CD4-positive, alpha-beta memory T cell (primary cell): ENCODE measurements at places on chromosomes 7 and 10.

- no peak for DNase-seq
These were observed 58.0 kb downstream of the STK31 start for GRCh38 chr7:23768022-23768421.

GRCh38 chr7:46207931-46208634 is 287.0 kb upstream of the IGFBP3 start:
- DNase-seq = no peak

DNA sequence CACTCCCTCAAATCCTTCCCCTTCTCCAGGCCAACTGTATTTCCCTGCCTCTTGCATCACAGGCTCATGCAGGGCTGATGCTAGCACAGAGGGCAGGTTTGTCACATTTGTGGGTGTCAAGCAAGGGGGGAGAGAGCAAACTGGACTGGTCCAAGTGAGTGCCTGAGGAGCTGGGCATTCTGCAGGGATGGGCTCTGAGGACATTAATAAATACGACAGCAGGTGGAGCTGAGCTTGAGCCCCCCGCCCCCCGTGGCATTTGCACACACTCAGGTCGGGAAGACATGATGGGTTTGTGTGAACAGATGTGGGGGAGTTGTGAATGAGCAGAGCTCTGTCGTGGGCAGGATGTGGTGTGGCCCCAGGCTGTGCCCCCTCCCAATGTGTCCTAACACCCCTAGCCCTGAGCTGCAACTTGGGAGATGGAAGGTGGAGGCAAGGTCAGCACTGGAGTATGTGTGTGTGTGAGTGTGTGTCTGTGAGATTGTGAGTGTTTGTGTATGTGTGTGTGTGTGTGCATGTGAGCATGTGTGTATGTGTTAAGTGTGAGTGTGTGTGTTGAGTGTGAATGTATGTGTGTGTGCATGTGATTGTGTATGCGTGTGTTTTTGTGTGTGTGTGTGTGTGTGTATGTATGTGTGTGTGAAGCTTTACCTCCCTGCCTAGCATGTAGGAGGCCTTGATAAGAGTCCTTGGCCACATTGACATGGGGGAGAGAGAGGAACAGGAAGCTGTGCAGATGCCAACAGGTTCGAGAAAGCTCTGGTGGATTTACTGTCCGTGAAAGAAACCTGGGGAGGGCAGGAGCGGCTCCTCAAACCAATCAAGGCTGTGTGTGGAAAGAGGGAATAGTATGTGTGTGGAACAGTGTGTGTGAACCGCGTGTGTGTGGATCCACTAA is 9.1 kb downstream of the RASSF4 start:
- DNase-seq = no peak

GRCh38 chr7:29765490-29765889 is 40.8 kb upstream of the WIPF3 start:
- DNase-seq = no peak

DNA sequence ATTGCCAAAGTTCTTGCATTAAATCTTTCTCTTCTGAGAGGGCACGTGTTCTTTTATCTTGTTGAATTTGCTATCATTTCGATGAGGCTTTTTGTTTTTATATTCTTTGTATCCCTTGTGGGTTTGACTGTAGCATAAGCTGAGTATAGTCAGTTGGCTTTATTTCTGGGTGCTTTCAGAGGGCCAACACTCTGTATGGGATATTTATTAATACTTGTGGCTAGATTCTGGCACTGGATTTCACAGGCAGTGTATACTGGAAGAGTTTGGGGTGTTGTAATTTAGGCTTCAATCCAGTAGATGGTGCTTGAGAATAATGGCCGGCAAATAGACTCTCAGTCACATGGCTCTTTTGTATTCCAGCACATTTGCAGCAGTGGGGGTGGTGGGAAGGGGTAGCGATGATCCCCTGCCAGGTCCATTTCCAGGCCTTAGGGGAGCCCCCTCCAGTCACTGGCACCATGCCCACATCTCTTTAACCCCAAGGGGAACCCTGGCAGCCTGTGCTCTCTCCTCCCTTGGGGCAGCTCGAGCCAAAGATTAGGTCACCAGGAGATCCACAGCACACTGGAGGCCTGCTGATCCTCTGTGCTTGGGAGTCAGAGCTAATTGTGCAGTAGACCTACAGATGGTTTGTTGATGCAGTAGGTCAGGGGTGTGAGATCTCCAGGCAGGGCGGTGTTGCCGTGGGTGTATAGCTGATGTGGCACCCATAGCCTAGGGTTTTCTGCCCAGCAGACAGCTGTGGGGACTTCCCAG is 81.8 kb downstream of the PTPN20 start:
- no peak for DNase-seq

DNA sequence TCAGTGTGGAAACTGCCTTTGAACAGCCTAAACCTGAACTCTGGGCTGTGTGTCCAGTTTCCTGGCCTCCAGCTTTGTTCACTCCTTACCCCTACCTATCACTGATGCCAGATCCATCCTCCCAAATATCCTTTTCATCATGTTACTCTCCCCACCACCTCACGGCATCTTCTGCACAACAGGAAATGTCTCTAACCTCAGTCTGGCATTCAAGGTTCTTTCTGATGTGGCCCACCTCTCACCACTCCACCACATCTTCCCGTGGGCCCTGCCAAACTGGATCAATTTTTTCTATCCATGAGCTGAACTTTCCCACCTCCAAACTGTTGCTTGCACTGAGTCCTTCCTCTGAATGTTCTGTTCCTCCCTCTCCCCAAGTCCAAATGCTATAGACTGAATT is 35.8 kb upstream of the MAP3K8 start:
- peak; percentile 25 for DNase-seq

DNA sequence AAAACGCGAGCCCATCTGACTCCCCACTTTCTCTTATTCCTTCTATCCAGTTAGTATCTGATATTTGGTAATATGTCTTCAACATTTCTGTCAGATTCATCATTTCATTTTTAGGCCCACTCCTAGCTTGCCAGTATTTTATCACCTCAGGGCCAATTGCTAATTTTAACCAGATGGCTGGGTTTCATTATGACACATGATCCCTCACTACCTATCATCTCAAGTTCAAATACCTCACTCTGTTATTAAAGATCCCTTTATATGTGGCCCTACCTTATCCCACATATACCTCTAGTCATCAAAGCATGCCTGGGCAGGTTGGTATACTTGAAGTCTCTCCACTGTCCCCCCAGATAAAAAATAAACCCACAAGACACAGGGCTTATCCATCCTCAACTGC is 104.9 kb downstream of the RNLS start:
- no peak for DNase-seq

DNA sequence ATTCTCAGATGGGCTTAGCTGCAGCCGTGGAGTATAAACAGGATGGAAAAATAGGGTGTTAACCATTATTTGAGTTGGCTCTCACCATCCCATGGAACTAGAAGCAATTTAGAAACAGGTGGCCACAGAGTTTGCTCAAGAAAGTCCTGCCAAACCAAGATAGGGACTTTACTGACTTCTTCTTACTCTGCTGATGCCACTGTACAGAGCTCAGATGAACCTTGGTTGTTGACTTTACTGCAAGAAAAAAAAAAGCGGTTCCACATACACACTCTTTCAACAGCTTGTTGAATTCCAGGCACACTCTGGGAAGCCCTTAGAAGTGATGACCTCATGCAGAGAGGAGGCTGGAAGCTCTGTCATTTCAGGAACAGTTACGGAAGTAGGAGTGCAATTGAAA is 753.4 kb downstream of the NRG3 start:
- no peak for DNase-seq
